ENCODE measurements at places on chromosomes 3 and 15.

DNA sequence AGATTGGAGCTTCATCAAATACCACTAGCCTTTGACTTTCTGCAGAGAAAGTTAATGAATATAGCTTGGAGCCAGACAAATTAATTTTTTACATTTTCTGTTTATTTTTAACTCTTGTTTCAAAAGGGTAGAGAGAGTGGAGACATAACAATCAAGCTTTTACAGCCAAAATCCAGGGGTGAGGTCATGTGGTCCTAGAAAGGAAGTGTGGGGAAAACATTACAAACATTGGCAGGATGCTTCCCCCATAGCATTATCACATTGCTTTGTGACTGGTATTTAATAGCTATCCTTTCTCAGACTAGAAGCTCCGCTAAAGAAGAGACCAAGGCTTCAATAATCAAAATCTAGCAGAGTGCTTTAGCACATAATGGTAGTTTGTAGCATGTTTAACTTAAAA, 46.4 kb upstream of the PHLDB2 start:
- no peak for DNase-seq

DNA sequence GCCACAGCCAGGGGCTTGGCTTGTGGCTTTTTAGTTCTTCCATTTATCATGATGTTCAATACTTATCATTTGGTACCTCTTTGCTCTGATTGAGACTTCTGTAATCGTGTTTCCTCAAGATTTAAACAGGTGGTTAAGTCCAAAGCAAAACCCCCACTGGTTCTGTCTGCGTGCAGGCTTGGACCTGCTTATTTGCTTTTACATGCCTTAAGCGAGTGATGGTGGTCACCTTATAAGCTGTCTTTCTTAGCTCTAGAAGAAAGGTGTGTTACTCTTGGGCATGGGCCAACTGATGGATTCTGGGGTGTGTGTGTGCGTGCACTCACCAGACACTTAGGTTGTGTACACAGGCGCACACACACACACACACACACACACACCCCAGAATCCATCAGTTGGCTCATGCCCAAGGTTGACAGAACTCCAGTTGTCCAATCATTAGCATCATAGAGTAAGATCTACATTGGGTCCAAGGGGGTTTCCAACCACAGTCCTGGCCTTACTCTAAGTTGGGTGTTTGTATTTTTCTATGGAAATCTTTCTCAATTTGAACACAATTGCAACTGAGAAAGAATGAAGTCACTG, 1.2 kb downstream of the MYZAP start:
- DNase-seq, result no peak

DNA sequence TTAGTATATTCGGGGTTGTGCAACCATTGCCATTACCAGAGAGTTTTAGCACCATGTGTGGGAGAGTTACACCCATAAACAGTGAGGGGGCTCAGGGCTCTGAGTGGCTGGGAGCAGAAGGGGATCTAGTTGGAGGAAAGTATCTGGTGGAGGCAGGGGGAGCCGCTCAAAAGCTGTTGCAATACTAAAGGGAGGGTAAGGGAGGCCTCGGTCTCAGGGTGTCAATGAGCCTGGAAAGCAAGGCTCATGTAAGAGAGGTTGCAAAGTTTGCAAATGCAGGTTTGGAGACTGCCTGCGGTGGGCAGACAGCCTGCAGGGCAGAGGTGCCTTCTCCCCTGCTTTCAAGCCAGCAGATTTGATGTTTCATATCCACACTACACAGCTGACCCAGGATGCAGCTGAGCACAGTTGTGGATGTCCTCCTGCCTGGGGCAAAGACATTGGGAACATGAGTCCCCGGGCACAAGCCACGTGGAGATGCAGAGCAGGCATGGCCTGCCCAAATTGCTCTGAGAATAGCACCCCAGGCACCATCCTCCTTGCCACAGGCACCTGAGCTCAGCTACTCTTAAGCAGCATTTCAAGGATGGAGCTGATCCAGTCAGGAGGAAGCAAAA, 181.4 kb downstream of the TLE3 start:
- DNase-seq, result no peak

DNA sequence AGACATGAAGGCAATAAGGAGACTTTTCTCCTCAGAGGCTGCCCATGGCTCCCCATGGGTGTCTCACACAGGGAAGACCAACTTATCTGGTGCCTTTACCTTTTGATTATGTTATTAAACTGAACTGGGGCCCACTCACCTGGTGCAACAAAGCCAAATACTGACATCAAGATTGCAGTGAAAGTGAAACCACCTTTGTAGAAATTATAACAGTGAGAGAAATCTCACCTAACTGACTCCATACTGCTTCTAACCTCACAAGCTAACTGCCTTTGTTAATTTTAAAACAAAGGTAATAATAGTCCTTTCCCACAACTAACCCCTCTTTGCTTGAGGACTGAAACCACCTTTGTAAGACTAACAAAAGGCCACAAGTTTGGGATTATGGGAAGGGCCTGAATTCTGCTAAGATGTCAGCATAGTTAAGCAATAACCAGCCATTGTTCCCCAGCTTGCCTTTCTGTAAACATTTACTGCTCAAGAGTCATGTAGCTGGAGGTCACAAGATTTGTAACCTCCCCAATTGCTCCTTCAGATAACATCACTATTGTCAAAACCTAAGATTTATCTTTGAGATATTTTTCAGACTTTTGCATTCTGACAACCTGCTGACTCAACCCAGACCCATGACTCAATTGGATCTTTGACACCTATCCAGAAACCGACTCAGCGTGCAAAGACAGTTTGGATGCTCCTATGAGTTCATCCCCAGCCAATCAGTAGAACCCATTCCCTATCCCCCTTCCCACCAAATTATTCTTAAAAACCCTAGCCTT, 420.3 kb upstream of the CFAP20DC start:
- DNase-seq, result peak; percentile 10

- DNase-seq, result peak; percentile 26
These were observed 2.3 kb downstream of the EIF2AK4 start for GRCh38 chr15:39936187-39936586.

- DNase-seq, result no peak
These were observed 74.2 kb downstream of the ZNF621 start for GRCh38 chr3:40598962-40599361.

GRCh38 chr3:128383316-128384235, 83.1 kb downstream of the DNAJB8 start:
- peak; percentile 79 for DNase-seq

GRCh38 chr3:41808152-41808551, 153.8 kb downstream of the ULK4 start:
- peak; percentile 59 for DNase-seq

DNA sequence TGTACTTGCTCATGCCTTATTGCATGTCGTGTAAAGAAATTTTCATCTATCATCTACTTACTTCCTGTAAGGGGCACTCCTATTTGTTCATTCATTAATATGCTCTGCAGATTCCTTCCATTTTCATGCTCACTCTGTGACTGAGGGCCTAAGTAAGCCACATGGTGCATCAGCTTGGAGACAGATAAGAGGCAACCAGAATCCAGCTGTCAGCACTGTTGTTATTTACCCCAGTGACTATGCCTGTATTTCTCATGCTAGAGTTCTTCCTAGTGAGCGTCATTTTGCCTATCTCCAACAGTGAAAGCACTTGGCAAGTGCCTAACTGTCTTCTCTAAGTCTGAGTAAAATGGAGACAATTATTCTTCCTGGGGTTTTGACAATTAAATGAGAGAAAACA, 124.8 kb upstream of the ABI3BP start:
- peak; percentile 11 for DNase-seq

DNA sequence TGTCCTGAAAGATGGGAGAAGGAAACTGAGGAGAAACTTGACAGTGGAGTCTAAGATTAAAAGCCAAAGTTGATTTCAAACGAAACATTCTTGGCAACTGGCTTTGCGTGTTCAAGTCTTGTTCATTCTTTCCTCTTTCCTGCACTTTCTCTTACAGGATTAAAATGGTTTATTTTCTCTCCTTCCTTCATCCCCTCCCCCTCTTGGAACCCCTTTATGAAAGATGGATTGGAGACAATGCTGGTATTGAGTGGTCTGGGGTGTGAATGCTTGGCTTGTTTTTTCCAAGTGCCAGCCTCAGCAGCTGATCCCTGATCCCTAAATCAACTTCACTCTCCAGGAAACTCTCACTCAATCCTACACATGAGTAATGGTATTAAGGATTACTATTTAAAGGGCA, 703 bp upstream of the LSAMP start:
- DNase-seq, result no peak

DNA sequence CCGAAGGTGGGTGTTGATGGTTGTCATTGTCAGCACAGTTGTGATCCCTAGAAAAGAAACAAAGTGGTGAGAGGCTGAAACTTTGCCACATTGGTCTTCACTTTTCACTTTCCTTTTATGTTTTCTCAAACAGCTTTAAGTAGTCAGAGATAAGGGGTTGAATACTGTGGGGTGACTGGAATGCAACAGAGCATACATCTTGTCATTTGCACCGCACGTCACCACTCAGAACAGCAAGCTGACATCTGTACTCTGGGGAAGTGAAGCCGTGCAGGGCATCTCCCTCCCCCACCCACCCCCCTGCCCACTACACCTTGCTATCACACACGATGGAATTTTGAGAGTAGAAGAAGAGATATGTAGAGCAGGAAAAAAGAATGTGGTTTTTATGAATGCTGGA, 211.7 kb downstream of the GABRB3 start:
- no peak for DNase-seq
